ENCODE measurements at places on chromosomes 12 and 14.

DNA sequence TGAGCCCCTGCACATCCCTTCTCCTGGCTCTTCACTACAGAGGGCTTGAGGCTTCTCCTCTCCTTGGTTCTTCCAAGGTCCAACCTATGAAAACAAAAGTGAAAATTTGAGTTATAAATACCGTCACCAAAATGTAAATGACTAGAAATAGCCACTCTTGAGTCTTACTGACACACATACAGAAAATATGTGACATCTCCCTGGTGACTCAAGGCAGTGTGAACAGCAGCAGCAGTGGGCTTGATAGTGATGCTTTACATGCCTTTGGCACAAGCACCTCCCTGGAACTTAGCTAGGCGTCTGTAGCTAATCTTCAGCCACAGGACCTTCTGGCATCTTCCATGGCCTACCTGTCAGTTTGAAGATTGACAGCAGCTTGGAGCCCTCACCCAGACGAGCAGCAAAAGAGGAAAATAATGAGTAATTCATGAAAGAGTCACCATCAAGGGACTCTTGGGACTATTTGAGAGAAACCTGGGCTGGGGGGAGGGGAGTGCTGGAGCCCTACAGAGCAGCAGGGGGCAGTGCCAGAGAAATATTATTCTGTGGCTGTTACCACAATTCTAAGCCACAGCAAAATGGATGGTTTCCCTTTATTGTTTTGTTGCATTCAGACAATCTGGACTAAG lies 158.0 kb downstream of the KCNK10 start:
- DNase-seq, result no peak

DNA sequence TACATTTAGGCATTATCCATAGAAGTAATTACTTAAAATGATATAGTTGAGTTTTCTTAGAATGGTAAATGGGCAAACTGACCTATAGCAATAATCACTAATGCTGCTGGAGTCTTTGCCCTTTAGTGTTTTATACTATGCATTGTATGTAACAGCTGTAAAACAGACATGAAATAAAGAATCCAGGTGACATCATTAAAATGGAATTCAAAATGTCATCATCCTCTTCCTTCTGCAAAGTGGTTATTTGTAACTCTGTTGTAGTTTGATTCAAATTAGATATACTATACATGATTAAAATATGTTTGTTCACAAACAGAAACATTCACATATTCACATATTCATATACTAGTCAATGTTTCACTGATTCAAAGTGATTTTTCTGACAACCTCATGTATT lies 598.8 kb downstream of the SLC16A7 start:
- DNase-seq, result no peak

GRCh38 chr14:87667659-87668058 lies 325.3 kb downstream of the GALC start:
- no peak for DNase-seq

GRCh38 chr12:112226768-112227167 lies 101.4 kb downstream of the TRAFD1 start:
- DNase-seq, result no peak

- DNase-seq, result no peak
These were observed 44.3 kb downstream of the KRT80 start for GRCh38 chr12:52147367-52147963.

DNA sequence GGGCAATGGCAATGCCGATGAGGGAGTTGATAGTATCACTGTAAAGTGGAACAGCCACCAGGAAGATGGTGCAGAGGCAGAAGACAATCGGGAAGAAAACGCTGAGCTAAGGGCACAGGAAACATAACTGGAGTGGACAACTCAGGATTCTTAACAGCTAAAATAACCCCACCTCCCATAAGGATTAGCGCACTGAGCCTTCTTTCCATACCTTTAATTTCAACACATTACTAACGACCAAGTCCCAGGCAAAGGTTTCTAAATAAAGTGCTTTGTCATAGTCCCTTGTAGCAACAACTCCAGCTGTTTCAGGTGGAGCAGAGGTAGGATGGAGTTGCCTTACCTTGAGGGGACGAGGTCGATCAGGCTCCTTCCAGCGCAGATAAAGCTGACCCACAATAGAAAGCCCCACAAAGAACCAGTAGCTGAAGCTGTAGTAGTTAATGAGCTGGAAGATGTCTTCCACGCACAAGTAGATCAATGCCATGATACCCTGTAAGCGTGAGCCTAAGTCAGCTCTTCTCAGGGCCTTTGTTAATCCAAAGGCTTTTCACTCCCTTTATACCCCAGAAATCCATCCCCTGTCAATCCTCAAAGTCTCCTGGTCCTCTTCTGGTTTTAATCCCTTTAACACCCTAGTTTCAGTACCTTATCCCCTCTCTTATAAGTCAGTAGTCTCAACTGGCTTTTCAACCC lies 7.7 kb downstream of the OXA1L start:
- no peak for DNase-seq

- no peak for DNase-seq
These were observed 296.9 kb downstream of the PAWR start for GRCh38 chr12:79393842-79394241.

Data from activated CD4-positive, alpha-beta T cell treated with anti-CD3 and anti-CD28 coated beads, Interleukin-2, amount 50 U/mL, for 1 hour (primary cell).